RCC 7860 (cell line): ENCODE measurements at places on chromosomes 4 and X.
A peak's percentile ranks its signal among the peaks of the same experiment; 100 is the strongest.

DNA sequence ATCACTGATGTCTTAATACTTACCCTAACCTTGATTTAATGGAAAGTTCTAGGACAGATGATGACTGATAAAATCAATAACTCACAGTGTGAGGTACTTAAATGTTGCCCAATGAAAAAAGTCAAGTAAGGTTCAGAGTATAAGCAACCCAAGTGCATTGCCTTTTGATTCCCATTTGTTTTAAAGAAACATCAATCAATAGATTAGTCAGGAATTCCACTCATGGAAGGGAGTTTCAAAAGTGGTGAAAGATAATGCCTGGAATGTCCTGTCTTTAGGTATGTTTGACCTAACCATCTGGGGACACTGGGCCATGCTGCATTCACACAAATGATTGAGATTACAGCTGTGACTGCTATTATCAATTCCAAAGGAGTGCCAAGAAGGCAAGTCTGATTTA lies 259.7 kb downstream of the PPARGC1A start:
- no peak for DNase-seq

DNA sequence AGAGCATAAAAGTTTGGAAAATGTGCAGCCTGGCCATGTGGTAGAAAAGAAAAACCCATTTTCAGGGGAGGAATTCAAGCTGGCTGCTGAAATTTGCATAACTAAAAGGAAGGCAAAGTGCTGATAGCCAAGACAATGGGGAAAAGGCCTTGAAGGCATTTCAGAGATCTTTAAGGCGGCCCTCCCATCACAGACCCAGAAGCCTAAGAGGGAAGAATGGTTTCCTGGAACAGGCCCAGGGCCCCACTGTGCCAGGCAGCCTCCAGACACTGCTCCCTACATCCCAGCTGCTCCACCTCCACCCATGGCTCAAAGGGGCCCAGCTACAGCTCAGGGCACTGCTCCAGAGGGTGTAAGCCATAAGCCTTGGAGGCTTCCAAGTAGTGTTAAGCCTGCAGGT lies 158.0 kb upstream of the PRDX4 start:
- no peak for DNase-seq

GRCh38 chrX:150905293-150905692 lies 6.8 kb upstream of the CD99L2 start:
- DNase-seq = no peak

DNA sequence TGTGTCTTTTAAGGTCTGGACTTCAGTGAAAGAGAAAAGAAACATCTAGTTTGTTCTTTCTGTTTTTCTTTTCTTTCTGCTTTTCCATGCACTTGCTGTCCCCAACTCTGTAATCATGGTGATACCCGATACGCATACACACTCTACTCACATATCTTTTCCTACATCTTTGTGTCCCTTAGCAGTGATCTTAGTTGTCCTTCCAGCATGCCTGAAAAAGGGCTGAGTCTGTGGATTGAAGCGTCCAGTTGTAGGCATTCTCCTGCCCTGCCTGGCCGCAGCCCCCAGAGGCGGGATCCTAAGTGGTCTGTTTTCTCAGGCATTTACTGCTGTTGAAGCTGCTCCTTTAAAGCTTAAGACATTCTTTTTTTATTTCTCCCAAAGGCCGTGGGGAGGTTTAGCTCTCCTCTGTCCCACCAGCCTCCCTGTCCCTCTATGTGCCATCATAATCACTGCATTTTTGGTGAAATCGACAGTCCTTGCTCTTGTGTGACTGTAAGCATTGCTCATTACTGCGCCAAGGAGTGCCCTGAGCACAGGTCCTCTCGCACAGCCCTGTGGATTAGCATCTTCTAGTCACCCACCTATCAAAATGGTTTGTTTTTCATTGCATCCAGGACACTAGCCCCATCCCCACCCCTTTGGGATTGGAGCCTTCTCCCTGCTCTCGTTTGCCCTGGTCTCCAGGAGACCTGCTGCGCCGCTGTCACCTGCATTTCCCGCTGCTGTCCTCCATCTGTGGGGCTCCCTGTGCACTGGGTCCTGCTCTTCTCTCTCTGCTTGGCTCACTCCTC lies 4.4 kb downstream of the RGS12 start:
- DNase-seq = no peak

GRCh38 chr4:20237894-20238537 lies 13.7 kb upstream of the SLIT2 start:
- no peak for DNase-seq

DNA sequence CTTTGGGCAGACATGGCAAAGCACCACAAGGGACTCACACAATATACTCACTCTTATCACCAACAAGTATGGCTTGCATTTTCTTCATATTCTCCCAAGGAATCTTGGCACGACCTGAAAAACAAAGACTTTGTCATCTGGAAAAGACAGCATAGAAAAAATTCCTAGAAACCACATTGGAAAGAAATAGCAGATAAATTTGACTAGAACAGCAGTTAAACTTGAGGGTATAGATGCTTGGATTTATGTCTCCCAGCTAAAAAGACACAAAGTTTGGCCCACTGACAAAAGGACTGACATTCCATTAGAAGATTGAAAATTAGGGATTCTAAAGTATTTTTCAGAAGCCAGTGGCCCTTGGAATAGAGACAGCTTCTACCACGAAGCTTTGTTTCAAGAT lies 6.9 kb upstream of the VEGFC start:
- DNase-seq = no peak

DNA sequence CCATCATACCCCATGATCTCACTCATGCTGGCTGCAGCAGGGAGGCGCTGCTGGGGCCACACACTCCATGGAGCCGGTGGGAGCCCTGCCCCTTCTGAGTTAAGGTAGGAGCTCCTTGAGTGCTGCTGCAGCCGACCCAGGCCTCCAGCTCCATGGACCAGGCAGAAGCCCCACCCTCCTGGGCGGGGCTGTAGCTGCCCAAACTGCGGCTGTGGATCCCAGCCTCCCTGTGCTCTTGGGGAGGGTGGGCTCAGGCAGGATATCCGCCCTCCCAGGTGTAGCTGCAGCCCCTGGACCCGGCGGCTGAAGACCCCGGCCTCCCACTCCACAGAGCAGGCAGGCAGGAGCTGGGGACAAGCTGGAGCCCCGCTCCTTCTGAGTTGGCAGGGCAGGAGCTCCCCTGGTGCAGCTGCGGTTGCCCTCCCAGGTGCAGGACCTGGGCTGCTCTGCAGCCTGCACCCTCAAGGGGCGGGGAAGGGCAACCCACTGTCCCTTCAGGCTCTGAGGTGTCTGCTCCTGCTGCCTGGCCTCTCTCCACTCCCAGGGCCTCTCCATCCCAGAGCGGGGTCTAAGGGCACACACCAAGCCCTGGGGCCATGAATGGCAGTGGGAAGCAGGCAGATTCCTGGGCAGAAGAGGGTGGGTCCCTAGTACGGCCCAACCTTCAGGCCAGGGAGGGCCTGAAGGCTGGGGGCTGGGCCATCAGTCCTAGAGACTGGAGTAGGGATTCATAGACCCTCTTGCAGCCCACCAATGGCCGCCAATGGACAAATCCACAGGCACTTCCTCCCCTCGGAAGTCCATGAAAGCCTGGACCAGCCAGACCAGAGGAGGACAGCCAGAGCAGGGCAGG lies 466.1 kb downstream of the DTHD1 start:
- no peak for DNase-seq

- no peak for DNase-seq
Observed at GRCh38 chrX:80799584-80799983, 10.1 kb downstream of the BRWD3 start.

DNA sequence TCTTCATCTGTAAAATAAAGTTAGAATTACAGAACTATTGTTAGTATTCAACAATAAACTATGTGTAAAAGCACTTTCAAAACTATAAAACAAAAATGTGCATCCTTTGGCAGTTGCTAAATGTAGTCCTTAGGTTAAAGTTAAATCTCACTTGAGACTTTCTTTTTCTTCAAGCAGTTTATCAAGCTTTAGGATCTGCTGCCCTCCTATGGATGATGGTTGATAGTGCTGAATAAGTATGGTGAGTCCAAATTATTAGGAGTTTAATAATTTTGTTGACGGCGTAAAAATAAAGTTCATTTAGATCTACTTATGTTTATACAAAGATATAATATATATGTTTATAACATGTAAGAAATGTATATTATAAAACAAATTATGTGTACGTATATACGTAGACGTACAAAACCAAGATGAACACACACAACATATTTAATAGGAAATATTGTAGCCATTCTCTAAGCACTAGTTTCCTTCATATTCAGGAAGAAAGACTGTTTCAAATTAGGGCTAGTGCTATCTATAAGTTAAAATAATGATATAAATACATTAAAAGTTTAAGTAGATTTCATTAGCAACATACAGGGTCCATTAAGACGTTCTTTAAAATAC lies 22.3 kb downstream of the UGT2A2 start:
- peak; percentile 34 for DNase-seq

DNA sequence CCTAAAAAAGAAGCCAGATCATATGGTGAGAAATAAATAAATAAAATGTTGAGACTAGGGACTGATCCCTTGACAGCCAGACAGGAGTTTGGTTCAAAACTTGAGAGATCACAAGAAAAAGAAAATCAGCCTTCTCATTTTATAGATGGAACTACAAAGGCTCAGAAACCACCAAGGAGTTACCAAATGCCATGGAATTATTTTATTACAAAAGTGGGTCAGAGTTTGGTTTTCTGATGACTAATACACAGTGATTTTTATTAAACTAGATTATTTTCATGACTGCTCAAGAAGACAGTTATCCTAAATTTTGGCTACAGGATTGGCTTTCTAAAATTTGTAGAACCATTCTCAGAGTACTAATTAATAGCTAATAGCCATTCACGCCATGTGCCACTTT lies 6.2 kb downstream of the CXCL1 start:
- no peak for DNase-seq

DNA sequence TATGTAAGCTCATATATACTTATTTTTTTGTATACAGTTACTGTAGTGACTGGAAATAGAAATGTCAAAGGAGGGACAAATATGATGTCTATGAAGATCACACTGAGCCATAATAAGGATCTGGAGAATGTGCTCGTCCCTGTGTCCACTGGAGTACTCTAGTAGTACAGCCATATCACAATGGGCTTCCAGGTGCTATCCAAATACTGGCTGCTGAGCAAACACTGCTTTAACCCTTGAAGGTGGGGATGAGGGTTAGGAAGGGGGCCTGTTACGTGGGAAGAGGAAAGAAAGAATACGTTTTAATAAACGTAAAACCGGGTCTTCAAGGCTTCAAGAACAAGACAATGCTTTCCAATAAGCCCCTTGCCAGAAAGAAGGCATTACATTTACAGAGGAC lies 29.8 kb upstream of the TMEM150C start:
- no peak for DNase-seq

GRCh38 chr4:85736571-85736970 lies 261.6 kb downstream of the ARHGAP24 start:
- DNase-seq = no peak

DNA sequence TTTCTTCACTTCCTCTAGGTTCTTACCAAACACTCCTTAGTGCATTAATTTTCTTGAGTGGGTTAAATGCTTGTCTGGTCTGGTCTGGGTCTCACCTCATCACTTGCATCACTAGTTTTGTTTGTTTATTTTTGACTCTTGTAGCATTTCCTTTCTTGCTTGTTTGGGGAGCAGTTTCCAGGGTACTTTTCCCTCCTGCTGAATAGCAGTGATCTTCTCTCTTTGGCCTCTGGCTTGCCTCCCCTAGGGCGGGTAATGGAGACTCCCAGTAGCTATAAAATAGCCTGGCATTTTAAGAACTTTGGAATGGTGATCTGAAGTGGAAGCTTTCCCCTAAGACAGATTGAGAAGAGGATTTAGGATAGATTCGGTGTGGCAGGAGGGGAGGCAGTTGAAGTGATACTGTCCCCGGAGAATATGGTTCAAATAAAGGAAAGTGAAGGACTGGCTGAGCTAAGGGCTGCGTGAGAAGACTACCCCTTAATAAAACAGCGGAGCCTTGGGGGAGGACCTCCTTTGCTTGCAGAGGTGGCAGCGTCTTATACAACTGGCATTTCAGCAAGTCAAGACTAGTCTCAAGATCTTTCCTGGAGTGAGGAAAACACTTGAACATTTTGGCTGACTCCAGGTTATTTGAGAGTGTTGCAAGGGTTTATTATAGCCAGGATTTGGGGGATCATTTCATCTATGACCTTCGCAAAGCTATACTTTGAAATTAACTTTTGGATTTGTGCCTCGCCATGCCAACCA lies 190.6 kb downstream of the FRAS1 start:
- DNase-seq = no peak

DNA sequence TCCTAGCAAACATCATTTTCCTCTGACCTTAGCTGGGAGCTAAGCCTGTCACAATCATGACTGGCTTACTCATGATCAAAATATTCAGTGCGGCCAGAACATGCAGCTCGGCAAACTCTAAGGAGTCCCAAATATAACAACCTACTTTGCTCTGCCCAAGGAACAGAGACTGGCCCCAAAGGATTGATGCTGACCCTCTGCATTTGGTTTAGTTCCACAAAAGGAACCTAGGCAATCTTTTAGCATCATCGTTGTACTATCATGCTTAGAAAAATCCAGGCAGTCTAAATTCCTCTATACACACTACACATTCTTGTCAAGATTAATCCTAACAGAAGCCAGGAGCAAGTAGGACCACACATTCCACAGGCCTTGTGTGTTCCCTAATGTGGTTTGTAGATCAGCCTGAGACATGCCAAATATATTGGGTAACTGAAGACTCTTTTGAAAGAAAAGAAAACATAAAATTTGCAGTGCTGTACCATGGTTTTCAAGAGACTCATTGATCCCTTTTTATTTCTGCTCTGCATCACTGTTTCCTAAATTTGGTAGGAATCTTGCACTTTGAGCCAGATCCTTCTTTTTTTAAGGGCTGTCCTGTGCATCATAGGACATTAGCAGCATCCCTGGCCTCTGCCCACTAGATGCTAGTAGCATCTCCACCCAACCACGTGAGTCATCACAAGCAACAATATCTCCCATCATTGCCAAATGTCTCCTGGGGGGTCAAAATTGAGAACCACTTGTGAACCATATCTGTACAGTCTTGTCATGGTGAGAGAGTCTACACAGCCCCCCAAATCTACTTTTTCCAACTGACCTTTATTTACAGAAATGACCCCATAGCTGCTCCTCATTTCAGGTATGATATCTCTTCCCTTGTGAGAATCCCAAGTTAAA lies 17.6 kb upstream of the CC2D2A start:
- peak; percentile 88 for DNase-seq

DNA sequence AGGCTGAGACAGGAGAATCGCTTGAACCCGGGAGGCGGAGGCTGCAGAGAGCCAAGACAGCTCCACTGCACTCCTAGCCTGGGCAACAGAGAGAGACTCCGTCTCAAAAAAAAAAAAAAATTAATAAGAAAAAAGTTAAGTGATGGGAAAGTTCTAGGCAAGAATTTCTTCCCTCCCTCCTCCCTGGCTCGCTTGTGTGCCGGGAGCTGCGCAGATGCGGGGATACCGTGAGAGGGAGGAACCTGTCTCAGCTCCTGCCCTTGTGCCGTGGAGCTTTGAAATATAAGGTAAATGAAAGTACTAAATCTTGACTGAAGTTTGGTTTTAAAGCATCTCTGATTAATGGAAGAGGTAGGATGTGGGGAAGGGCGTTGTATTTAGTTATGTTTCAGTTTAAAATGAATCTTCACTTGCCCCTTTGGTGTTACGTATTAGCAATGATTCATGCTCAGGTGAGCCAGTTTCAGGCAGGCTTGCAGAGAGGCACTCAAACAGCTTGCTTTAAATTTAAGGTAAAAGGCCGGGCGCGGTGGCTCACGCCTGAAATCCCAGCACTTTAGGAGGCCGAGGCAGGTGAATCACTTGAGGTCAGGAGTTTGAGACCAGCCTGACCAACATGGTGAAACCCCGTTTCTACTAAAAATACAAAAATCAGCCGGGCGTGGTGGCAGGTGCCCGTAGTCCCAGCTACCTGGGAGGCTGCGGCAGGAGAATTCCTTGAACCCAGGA lies 1.4 kb upstream of the UFSP2 start:
- no peak for DNase-seq

- no peak for DNase-seq
Observed at GRCh38 chrX:23344238-23344903, 9.7 kb downstream of the PTCHD1 start.
